Myometrial cell (primary cell): ENCODE measurements at places on chromosomes 7 and 10. TPM values are rescaled to one million over a fixed set of nuclear protein-coding genes. Genes with fewer than 3 reads are reported as not detected.

HMX2 gene
- not detected in 2 replicates for total RNA-seq

GARIN1A gene
- not detected in 2 replicates for total RNA-seq

CCZ1 gene
- total RNA-seq: 77.4 and 79.6 TPM in 2 replicates

SPAM1 gene
- total RNA-seq: not detected in 2 replicates

IFIT3 gene
- 21.1 and 21.6 TPM in 2 replicates for total RNA-seq

SCD gene
- 1,102 and 1,319 TPM in 2 replicates for total RNA-seq

SLC26A3 gene
- not detected in 2 replicates for total RNA-seq

AGAP6 gene
- total RNA-seq: 2.0 and 4.3 TPM in 2 replicates

ERLIN1 gene
- total RNA-seq: 28.3 and 39.2 TPM in 2 replicates

BTBD16 gene
- not detected in 2 replicates for total RNA-seq

GIMAP5 gene
- not detected in 2 replicates for total RNA-seq

CALML5 gene
- total RNA-seq: not detected in 2 replicates

CEP55 gene
- total RNA-seq: 51.9 and 66.1 TPM in 2 replicates

ST8SIA6 gene
- under 0.01 TPM in 1 of 2 replicates, not detected in the other for total RNA-seq

GPNMB gene
- 19.6 and 23.2 TPM in 2 replicates for total RNA-seq

EN2 gene
- total RNA-seq: not detected in 2 replicates

TM9SF3 gene
- 75.9 and 93.1 TPM in 2 replicates for total RNA-seq

ATP5MK gene
- 360 and 413 TPM in 2 replicates for total RNA-seq

KIAA1217 gene
- 3.5 and 5.0 TPM in 2 replicates for total RNA-seq

CALHM3 gene
- not detected in 2 replicates for total RNA-seq

RADIL gene
- total RNA-seq: 0.58 and 1.6 TPM in 2 replicates

ASZ1 gene
- total RNA-seq: not detected in 2 replicates

PNLIP gene
- not detected in 2 replicates for total RNA-seq

CRPPA gene
- 0.89 and 1.2 TPM in 2 replicates for total RNA-seq

ZNF862 gene
- total RNA-seq: 6.9 and 10.5 TPM in 2 replicates

SOSTDC1 gene
- 0.29 TPM in 1 of 2 replicates, not detected in the other for total RNA-seq

EIF3A gene
- total RNA-seq: 62.0 and 88.1 TPM in 2 replicates

KCNH2 gene
- 8.7 and 10.7 TPM in 2 replicates for total RNA-seq

SGMS1 gene
- 38.6 and 53.7 TPM in 2 replicates for total RNA-seq

DUSP5 gene
- 33.0 and 34.6 TPM in 2 replicates for total RNA-seq

HOXA3 gene
- 0.18 TPM in 1 of 2 replicates, not detected in the other for total RNA-seq

SPDYE5 gene
- not detected in 2 replicates for total RNA-seq

C10orf105 gene
- total RNA-seq: not detected in 2 replicates

CCNJ gene
- total RNA-seq: 1.8 and 3.5 TPM in 2 replicates

KCNIP2 gene
- total RNA-seq: 0.18 TPM in 1 of 2 replicates, not detected in the other

AP5Z1 gene
- 22.5 and 32.3 TPM in 2 replicates for total RNA-seq

C10orf62 gene
- not detected in 2 replicates for total RNA-seq

HSPA12A gene
- total RNA-seq: 8.6 and 12.4 TPM in 2 replicates

NPFFR1 gene
- not detected in 2 replicates for total RNA-seq

ADAMTS14 gene
- under 0.01 and 0.18 TPM in 2 replicates for total RNA-seq

CLEC5A gene
- total RNA-seq: not detected in 2 replicates

TUBB8 gene
- not detected in 2 replicates for total RNA-seq

TMEM184A gene
- total RNA-seq: 0.18 TPM in 1 of 2 replicates, not detected in the other

HOXA10 gene
- 22.7 and 24.8 TPM in 2 replicates for total RNA-seq
